Right kidney (tissue), 9 donors: ENCODE measurements at places on chromosomes 6 and 20.

GRCh38 chr20:19504251-19504650 lies 253.8 kb upstream of the RIN2 start:
- no peak for DNase-seq

GRCh38 chr6:111921103-111921502 lies 47.9 kb upstream of the FYN start:
- no peak for DNase-seq

DNA sequence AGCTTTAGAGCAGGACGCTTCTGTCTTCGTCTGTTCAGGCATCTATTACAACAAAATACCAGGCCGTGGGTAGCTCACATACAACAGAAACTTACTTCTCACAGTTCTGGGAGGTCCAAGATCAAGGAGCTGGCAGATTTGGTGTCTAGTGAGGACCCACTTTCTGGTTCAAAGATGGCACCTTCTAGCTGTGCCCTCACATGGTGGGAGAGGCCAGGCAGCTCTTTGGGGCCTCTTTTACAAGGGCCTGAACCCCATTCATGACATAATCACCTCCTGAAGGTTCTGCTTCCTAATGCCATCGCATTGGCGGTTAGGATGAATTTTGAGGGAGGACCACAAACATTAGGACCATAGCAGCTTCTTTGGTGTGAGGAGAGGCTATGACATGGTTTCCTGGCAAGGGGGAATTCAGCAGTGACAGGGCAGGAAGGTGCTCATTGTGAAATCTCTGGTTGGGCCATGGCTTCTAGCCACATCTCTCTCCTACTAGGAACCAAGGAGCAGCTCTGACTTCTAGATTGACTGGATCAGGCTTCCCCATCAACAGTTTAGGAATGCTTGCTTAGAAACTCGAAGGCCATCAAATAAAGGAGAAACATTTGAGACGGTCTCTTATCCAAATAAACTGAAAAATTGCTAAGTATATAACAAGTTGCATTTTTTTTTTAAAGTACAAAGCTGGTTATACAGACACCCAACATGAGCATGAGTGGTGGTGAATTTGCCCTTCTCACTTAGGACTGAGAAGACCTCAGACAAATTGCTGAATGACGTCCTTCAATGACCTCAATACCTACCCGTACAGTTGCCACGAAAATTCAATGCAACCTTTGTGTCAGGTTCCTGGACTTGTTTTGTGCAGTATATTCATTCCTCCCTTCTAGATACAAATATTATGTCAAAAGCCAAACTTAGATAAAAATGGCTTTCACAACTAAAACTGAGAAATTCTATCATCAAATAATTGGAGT lies 140.7 kb downstream of the ZDHHC14 start:
- DNase-seq: no peak

DNA sequence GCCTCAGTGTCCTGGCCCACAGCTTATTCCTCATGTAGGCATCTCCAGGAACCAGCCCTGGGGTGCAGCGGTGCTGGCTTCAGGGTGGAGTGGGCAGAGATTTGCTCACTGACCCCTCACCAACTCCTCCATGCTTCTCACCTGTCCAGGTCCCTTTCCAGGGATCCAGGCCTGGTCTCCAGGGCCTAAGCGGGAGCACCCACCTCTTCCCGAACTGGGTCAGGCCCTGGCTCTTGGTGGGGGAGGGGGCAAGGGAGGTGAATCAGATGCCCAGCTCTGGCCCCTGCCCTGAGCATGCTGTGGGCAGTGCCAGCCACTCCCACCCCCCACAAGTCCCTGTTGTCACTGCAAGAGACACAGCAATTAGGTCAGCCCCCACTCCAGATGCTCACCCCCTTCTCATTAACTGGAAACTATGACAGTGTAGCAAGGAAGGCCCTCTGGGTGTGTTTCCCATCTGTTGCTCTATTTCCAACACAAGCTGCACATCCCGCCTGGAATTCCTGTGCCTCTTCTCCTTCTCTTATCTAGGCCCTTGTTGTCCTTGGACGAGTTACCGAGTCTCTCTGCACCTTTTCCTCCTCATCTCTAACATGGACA lies 37.0 kb downstream of the MDFI start:
- no peak for DNase-seq

DNA sequence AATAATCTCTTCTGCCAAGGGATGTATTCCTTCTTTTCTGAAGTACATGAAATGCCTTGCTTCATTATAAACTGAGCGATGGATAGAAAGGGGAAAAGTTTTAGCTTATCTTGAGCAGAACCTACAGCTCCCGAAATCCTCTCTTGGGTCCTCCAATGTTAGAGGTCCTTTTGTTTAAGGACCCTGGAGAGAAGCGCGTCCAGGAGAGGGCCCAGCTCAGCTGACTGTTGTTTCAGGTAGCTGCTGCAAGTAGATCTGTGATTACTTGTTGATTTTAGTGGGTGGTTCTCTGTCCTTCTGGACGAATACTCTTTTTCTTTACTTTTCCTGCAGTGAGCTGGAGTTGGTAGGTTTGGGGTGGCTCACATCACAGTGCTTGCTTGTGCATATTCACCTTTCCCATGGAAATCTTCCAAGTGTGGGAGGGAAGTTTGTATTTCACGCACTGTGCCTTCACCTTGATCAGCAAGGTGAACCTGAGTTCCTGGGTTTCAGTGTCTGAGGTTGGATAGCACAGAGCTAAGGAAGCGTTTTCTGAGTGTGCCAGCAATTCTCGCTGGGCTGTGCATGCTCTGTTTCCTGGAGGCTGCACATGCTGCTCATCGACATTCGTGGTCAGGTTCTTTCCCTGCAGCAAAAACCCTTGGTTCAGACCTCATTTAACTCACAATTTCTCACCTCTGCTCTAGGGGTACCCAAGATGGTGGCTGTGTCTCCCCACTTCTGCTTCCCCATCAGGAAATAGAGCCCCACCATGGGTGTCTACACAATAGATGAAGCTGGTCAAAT lies 176.3 kb downstream of the JARID2 start:
- no peak for DNase-seq

DNA sequence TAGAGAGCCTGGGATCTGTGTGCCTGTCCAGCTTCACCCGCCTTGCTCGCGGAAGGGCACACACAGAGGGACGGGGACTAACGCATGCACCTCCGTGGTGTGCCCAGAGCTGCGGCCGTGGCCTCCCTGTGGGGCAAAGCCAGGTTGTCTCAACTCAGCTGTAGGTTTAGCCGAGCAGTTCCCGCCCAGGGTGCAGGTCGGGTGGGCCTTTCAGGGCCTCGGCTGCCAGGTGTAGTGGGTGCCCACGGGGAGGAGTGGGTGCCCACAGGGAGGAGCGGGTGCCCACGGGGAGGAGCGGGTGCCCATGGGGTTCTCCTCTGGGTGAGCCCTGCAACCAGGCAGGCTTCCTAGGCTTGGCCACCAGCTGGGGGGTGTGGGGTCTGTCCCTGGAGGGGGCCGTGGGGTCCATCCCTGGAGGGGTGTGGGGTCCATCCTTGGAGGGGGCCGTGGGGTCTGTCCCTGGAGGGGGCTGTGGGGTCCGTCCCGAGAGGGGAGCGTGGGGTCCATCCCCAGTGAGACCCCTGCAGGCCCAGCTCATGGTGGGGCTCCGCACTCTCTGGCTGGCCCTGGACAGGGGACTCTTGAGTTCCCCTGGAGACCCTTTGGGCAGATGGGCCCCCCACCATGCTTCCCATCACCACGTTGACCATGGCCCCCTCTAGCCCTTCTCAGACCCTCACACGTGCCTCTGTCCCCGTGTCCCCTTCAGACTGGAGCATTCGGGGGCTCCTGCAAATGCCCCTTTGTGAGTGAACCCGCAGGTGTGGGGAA lies 37.8 kb upstream of the CHRNA4 start:
- DNase-seq: no peak

DNA sequence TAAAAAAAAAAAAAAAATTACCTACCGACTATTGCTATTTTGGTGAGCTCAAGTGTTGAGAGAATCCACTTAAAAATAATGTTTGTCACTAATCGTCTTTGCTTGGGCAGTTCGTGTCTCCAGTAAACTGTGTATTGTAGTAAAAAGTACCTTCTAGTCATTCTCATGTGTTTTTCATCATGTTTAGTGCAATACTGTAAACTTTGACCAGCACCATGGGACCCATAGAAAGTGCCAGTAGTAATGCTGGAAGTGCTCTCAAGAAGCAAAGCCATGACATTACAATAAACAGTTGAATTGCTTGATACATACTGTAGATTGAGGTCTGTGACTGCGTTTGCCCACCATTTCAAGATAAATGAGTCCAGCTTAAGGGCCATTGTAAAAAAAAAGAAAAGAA lies 395.2 kb downstream of the BCKDHB start:
- DNase-seq: no peak

DNA sequence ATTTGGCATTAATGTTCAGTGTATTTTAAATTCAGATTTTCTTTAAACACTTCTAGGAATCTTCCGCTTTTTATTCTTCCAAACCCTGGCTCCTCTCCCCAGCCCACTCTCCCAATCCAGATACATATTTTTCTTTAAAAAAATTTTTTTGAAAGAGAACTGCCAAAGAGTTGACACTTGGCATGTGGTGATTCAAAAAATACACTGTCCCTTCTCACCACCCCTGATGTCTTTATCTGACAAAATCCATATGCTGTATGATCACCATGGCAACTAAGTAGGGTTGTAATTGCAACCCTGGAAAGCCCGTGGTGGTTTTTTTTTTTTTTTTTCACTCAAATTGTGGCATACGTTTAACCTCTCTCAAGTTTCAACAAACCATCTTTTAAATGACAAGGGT lies 355.8 kb upstream of the SASH1 start:
- DNase-seq: no peak

- DNase-seq: peak; percentile 51
These were observed 1.2 kb upstream of the ZSCAN31 start for GRCh38 chr6:28337121-28337520.

GRCh38 chr20:50099113-50099512 lies 13.8 kb downstream of the UBE2V1 start:
- DNase-seq: no peak

- DNase-seq: no peak
These were observed 107.7 kb downstream of the JPH2 start for GRCh38 chr20:44079291-44079690.

- DNase-seq: no peak
These were observed 22.3 kb downstream of the NPEPL1 start for GRCh38 chr20:58714923-58715351.

DNA sequence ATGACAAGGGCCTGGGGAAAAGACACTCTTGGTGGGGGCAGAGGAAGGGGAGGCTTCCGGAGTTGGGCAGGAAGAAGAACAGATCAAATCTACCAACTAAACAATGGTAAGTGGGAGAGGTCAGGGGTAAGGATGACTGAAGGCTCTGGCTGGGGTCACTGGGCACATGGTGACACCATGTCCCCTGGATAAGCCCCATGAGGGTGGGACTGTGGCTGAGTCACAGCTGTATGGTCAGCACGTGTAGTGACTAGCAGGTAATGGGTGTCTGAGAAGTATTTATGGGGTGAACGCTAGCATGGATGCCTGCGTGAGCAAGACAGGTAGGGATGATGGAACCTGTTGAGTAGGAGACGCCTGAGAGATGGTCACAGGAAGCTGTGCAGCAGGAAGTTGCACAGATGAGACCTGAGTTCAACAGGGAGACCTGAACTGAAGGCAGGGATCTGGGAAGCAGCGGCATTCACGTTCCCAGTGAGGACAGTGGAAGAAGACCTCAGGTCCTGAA lies 64.5 kb upstream of the SNX9 start:
- no peak for DNase-seq

- DNase-seq: no peak
These were observed 90.7 kb downstream of the CDH26 start for GRCh38 chr20:60048634-60049521.

GRCh38 chr6:155254139-155254538 lies 9.7 kb upstream of the CLDN20 start:
- DNase-seq: no peak

- DNase-seq: no peak
These were observed 167.4 kb upstream of the OLIG3 start for GRCh38 chr6:137661601-137662000.

DNA sequence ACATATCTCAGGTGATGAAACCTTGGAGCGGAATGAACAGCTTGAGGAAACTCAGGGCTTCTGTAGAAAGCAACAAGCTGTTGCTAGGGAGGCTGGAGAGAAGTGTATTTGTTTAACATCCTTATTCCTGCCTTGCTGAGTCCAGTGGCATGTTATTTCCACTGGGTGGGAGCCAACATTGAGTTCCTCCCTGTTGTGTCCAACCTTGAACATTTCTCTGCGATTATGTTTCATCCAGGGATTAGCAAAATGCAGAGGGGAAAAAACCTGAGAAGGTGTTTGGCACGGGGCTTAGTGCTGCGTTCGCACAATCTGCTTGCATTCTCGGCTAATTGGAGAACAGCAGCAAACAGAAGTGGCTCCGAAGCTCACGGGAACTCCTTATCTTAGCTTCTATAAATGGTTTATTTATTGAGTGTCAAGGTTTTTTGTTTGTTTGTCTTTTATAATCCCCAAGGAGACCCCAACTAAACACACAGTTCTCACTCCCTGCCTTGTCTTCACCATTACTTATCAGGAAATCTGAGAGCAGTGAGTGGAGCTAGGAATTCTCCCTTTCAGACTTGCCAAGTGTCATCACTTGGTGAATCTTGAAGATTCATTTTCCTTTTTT lies 412.8 kb downstream of the CDC5L start:
- peak; percentile 27 for DNase-seq

DNA sequence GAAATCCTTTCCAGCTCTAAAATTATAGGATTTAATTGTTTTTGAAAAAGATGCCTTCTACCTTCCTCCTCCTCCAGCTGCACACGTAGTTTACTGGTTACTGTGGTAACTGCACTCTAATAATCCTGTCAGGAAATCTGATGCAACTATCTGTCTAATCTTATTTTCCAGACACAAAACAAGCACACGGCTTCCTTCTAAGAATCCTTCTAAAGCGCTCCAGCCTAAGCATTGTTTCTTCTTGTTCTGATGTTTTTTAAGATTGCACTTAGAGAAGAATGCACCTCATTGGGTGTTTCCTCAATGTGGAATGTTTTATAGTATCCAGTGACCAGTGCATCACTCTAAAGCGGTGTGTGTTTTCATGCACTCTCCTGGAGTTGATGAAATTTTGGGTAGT lies 63.6 kb downstream of the CARMIL1 start:
- no peak for DNase-seq

- no peak for DNase-seq
These were observed 268.1 kb downstream of the UST start for GRCh38 chr6:149014631-149015534.

DNA sequence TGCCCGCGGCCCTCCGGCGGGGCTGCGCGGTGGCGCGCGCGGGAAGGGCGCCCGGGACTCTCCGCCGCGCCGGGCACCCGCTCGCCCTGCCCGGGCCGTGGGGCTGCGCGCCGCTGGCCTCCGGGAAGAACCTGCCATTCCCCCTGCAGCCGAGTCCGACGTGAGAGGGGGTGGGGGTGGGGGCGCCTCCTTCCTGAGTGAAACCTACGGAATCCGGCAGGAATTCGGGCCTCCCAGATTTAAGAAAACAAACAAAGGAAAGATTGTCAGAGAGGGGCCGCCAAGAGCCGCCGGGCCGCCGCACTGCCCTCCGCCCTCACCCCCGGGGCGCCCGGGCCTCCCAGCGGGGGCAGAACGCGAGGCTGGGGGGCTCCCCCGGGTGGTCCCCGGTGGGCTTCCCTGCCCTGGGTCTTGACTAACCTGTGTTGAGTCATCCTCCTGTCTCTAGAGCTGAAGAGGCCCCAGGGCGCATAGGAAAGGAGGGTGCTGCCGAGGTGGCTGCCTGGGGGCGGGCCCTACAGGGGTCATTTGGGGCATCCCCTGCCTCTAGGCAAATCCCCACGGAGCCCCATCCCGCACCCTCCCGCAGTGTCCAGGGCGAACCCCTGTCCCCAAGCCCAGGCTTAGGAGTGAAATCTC lies 42.2 kb upstream of the FOXP4 start:
- DNase-seq: peak; percentile 82
